ENCODE measurements at places on chromosomes 3 and 15.

DNA sequence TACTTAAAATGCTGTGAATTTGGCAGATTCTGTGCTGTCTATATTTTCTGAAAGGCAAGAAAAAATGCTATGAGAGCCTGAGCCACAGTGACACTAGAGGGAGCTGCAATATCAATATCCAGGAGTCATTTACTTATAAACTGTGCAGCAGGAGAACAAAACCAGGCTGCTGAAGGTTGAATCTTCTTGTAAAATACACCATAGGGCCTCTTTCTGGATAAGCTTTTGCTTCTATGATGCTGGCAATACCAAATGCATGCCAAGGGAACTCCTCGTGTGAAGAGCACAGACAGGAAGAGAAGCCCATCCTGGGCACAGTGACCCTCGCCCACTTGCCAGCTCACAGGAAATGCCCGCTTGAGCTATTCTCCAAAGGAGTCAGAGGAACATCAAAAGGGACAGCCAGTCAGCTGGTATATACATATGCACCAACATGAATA is 48.0 kb upstream of the TSPAN3 start:
- peak; percentile 40 for DNase-seq

GRCh38 chr15:70531576-70531975 is 231.8 kb downstream of the UACA start:
- no peak for DNase-seq

DNA sequence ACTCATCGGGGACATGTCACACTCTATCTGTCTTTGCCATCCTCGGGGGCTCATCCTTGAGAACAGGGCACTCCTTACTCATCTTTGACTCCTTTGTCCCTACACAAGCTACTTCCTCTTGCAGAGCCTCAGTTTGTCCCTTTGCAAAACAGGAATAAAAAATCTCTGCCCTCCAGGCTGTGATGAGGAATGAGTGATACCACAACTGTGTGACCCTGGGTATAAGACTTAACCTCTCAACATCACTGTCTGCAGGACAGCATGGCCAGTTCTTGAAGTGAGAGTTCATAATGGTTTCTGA is 48.5 kb downstream of the IQSEC1 start:
- DNase-seq: no peak

GRCh38 chr3:141401573-141402475 is 33.5 kb downstream of the ZBTB38 start:
- peak; percentile 55 for DNase-seq

DNA sequence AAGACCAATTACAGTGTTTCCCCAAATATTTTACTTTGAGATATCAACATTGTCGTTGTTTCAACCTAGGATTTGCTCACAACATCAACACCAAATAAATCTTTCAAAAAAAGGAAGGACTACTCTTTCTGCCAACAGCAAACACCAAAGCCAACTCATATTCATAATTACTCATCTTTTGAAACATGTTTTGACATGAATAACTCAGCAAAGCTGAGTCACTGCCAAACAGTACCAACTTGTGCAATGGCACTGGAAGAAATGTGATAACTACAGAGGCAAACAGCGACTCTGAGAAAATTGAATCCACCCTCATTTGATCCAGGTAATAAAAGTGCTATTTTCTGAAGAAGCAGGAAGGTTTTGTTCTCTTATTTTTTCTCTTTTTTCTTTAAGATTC is 67.2 kb downstream of the PEX5L start:
- no peak for DNase-seq

- DNase-seq: no peak
Measured at GRCh38 chr15:61383421-61383820, 154.3 kb upstream of the RORA start.

DNA sequence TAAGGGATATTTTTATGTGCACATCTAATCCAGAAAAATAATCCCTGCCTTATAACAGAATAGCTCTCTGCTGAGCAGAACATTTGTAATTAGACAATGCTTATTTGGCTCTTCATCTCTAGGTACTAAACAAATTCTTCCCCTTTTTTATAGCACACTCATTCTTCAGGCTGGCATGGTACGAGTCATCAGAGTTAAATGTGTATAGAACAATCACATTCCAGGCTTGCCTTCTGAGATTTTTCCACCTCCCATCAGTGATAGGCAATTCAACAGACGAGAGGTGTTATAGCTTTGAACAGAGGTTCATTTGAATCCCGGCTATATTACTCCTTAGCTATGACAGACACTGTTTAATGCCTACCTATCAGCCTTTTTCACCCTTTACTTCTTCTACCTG is 21.4 kb upstream of the SPPL2A start:
- DNase-seq: no peak

DNA sequence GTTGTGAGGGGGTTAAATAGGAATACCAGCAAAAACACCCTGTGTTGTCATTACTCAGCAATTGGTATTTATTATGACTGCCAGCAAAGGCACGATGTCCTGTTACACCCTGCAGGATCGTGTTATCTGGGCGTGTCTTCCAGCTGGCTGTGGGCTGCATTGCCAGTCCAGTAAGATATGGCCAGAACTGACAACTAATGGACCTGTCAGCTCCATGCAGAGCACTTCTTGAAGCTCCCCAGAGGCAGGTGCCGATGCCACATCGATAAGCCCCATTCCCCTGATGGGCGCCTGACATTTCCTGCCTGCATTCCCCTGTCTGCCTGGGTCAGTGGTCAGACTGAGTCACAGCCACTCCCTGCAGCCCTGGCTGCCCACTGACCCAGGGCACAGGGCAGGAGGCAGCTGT is 79.7 kb upstream of the RASGRF1 start:
- no peak for DNase-seq

DNA sequence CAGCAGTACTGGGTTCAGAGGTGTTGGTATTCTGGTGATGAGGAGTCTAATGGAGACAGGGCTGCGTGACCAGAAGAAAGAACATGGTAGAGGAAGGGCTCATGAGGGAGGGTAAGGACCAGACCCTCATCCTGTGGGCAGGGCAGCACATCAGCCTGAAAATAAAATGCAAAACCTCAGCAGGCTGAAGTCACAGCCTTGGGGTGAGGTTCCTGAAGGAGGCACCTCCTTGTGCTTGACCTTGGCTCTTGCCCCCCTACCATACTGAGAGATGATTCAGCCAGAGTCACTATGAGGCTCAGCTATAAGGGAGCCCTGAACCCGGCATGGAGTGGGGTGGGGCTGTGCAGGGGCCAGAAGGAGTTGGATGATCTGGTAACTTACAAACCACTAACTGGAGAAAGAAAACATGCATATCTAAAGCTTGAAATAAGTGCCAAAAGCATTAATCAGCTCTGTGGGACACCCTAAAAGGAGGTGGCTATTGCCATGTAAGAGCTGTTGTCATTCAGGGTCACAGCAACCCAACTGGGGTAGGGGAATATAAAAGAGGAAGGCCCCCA is 60.2 kb downstream of the CORO2B start:
- no peak for DNase-seq

DNA sequence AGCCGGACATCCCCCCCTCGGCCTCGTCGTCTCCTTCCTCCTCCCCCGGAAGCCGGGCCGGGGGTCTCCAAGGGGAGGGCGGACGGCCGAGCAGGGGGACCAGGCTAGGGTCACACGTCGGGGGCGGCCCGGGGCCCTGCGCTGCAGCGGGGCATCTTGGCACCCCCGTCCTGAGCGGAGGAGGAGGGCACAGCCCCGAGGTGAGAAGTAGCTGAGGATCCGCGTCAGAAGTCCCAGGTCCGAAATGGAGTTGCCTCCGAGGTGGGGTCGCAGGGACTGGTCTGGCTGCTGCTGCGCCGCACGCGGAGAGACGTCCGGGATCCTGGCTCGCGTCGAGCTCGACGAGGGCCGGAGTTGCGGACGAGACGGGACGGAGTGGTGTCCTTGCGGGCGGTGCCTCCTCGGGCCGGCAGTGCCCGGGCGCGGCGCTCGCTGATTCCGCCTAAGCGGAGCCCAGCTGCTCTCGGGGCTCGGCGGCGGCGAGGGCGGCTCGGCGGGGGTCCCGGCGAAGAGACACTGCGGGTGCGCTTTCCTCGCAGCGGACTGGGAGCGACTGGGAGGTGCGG is at the start of gene ADCY5:
ADCY5 (minus strand) TSS at position 555 of the 566 bp plus-strand sequence; CDS start at position 10, 545 bp downstream.
- no peak for DNase-seq
